ENCODE measurements at places on chromosomes 3 and 15.

DNA sequence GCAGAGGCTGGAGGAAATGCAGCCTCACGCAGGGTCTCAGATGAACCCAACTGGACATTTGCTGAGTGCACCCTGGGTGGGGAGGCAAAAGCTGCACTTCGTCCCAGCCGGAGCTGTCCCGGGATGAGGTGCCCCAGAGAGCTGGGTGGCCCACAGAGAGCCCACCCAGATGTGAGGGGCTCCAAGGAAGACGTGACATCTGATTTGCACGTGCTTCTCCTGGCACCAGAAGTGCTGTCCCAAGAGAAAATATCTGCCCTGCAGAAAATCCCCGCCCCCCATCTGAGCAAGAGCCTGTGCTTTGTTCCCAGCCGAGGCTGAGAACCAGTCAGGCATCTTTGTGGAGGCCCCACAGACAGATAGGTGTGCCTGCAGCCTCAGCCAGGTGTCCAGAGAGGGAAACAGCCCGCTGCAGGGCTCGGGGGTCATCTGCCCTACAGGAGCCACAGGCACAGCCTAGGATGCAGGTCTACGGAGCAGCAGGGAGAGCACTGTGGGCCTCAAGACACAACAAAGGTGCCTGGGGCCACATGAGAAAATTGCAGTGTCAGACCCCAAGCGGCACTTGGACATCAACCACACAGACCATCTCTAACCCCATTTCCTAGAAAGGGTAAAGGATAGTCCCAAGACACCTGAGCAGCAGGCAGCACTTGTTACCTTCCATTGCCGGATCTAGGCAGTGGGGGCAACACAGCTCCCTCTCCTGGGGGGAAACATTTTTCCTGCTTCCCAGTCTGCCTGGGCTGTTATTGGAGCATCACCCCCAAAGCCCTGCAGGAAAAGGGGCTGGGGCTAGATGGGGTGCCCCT lies 5.8 kb downstream of the TMIE start:
- DNase-seq = no peak

GRCh38 chr3:55006244-55006676 lies 78.4 kb upstream of the LRTM1 start:
- DNase-seq = no peak

- no peak for DNase-seq
These were observed 28.0 kb downstream of the GLDN start for GRCh38 chr15:51369451-51369761.

DNA sequence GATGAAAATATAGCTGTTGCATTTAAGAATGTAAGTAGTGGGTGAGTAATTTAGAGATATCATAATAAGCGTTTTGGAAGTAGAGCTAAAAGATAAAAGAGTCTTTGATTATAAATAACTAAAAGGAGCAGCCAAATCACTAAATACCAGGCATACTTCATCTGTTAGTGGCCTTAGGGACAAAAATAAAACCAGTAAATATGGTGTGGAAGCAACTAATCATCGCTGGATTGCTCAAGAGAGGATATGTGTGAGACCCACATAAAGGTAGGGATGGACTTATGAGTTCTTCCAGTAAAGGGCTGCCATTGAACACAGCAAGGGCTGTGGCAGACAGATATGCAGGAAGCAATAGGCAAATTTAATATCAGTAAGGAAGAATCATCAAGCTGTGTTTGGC lies 356.2 kb downstream of the CNTN4 start:
- no peak for DNase-seq

- DNase-seq = no peak
These were observed 17.8 kb downstream of the PDCD10 start for GRCh38 chr3:167716920-167717319.

DNA sequence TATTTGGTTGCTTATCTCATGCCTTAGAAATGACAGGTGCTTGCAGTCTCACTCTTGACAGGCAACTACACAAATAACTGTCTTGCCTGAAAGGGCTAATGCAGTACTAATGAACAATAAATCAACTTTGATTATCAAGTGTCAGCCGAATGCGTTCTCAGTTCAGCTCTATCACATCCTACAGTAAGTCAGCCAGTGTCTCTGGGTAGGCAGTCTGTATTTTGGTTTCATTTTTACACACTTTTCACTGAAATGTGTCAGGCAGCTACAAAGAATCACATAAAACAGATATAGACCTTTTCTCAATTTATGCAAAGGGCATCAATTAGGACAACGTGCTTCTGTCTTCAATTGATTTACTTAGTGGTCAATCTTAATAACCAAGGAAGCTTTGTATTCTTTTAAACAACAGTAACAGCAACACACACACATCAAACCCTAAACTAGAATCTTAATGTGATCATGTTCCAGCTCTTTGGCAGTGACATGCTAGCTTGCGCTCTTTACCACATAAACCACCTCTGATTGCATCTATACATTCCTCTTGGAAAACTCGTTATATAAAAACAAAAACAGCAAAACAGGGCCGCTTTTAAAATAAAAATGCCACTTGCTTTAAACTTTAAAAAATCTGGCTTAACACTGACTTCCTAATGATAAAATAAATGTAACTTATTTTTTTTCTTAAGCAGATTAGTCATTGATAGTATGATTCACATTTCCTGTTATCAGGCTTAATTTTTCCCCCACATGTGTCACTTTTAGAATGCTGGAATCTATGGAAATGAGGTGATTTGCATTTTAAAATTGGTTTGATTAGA lies 520.4 kb downstream of the FOXP1 start:
- DNase-seq = no peak

DNA sequence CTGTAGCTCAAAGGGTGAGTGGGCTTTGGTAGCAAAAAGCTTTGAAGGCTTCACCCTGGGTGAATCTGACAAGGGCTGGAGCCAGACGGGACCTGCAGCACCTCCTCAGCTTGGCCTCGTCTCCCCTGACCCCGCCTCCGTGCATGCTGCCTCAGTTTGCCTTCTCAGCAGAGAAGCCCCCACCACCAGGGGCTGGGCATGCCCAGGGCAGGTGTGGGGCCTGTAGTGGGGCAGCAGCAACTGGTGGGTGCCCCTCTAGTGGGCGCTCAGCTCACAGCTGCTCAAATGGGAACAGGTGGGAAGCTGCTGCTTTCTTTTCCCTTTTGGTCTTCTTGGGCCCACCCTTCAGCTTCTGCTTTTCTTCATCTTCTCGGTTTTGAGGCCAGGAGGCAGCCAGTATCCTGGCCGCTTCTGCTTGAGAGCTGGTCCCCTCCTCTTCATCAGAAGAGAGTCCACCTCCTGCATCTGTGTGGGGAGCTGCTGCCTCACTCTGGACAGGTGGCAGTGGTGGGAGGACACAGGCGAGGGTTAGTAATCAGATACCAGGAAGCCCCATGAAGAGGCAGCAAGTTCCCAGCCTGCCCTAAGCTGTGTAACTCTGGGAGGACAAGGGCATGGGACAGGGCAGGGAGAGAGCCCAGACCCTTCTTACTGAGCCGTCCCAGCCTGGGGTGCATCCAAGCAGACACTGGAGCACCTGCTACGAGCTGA lies 21.0 kb downstream of the TMEM43 start:
- no peak for DNase-seq

GRCh38 chr3:9598783-9599387 lies 45.3 kb upstream of the LHFPL4 start:
- DNase-seq = no peak

DNA sequence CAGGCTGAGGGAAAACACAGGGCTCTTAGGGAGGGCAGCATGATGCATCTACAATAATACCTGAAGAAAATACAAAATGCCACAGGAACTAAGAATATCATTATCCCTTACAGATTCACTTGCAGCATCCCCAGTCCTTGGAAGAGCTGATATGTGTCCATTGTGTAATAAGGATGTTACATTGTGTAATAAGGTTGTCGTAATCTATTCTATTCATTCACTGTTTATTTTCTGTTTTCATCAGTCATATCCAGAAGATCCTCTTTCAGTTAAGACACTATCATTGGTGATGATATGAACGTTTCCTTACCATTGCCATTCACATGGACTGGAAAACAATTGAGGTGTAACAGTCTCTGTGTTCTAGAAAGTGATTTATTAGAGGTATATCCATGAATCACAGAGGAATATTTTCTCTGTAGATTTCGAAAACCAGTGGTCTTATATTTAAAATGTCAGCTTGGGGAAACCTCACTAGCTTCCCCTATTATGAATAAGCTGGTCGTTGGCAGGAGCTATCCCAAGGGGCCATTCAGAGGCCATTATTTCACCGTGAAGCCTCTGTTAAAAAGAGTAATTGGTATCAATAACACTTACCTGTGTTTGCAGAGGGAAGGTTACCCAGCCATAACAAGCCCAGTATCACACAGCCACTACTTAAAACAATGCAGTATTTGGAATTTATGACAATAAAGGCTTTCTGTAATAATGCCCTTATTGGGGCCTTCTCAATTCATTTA lies 241.1 kb downstream of the ZNF385D start:
- DNase-seq = no peak

GRCh38 chr3:194282436-194283122 lies 68.5 kb downstream of the CPN2 start:
- DNase-seq = no peak

DNA sequence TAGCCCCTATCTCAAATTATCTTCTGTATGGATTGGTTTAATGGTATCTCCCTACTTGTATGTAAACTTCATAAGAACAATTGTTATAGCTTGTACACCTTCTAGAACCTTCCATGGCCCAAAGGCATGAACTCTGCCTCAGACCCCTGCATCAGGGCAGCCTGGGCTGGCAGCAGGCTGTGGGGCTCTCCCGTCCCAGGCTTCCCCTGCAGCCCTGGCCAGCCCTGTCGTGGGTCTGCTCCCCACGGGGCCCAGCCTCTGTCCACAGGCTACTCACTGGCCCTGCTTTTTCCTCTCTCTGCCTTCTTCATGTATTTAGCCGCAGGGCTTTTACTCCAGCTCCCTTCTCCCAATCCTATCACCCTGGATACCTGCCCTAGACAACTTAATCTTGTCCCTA lies 4.4 kb downstream of the SCN5A start:
- no peak for DNase-seq

DNA sequence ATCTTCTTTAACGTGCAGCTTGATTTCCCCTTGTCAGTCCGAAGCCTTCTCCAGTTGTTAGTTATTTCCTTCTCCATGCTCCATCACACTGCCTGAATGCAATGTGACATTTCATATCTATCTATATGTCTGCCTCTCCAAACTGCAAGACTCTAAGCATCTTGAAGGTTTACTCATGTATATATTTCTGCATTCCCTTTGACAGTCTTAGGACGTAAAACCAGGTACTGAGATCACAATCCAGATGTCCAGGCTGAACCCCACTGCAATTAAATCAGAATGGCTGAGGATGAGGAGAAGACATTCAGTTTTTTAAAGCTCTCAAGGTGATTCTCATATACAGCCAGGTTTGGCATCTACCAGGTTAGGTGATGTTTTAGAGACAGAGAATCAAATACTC lies 6.1 kb upstream of the SATB1 start:
- no peak for DNase-seq

- DNase-seq = no peak
These were observed 9.3 kb downstream of the TLE3 start for GRCh38 chr15:70088455-70088854.

- no peak for DNase-seq
These were observed 7.5 kb downstream of the KNSTRN start for GRCh38 chr15:40389824-40390595.

- DNase-seq = no peak
These were observed 44.6 kb downstream of the GXYLT2 start for GRCh38 chr3:72932416-72932815.

DNA sequence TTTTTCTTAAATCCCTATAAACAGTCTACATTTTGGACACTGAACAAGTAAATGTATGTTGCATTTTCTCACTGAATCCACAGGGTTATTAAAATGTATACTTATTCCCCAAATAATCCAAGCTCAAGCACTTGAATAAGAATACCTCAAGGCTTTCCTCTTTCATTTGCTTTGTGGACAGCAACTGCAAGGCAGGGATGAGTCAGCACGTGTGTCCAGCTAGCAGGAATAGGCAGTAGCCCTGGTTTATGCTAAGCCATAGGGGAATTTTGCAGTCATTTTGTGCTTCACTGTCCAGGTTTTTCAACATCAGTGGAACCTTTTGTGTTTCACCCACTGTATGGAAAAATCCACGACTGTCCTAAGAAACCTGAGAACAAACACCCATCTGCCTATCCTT lies 96.7 kb upstream of the KCNMB2 start:
- DNase-seq = no peak

Measured in stimulated activated CD4-positive, alpha-beta T cell treated with anti-CD3 and anti-CD28 coated beads, Interleukin-1b, Interleukin-23, amount 100 ng/mL, for 24 hours (primary cell).